Effector CD4-positive, alpha-beta T cell (primary cell): ENCODE measurements at places on chromosomes 1 and 21.

DNA sequence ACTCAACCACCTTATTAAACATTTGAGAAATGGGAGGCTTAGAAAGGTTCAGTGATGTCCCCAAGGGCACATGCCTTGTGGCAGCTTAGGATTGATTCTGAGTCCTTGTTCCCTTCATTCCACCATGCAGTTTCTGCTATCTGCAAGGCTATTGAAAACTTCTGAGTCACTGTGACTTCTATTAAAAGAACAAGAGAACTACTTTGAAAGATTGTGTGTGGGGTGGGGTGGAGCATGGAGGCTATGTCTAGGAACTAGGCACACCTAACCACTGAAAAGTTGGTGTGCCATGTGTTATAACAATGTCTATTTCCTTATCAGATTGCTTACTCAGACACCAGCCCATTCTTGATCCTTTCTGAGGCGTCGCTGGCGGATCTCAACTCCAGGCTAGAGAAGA, 10.8 kb downstream of the MTARC1 start:
- no peak for DNase-seq

DNA sequence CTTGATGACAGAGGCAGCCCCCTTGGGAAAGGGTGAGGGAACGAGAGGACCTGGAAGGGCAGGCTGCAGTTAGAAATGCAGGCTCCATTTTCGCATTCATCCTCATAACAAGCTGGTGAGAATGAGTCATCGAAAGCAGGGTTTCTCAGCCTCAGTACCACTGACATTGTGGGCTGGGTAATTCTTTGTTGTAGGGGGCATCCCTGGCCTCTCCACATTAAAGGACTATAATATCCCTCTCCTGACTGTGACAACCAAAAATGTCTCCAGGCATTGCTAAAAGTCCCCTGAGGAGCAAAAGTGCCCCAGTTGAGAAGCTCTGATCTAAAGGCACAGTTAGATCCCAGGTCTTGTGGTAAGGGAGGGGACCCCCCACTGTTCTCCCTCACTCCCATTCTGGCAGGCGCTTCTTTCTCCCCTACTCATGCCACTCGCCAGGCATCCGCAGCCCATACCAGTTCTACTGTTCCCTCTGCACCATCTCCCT, 20.4 kb downstream of the KCNN3 start:
- no peak for DNase-seq

DNA sequence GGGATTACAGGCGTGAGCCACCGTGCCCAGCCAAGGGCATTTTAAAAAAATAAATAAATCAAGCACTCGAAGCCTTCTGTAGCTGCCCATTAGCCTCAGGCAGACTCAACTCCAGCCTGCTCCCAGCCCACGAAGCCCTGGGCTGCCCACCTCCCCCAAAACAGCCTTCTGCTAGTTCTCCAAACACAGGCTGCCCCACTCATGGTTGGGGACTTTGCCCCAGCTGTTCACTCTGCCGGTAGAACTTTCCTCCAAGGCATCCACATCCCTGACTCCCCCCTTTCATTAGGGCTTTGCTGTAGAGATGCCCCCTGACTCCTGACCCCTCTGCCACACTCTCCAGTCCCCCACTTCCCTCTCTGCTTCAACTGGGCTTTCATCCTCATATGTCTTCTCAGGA, 29.7 kb upstream of the LAPTM5 start:
- DNase-seq, result no peak

- DNase-seq, result no peak
Measured at GRCh38 chr1:110425612-110426152, 18.2 kb upstream of the LAMTOR5 start.

DNA sequence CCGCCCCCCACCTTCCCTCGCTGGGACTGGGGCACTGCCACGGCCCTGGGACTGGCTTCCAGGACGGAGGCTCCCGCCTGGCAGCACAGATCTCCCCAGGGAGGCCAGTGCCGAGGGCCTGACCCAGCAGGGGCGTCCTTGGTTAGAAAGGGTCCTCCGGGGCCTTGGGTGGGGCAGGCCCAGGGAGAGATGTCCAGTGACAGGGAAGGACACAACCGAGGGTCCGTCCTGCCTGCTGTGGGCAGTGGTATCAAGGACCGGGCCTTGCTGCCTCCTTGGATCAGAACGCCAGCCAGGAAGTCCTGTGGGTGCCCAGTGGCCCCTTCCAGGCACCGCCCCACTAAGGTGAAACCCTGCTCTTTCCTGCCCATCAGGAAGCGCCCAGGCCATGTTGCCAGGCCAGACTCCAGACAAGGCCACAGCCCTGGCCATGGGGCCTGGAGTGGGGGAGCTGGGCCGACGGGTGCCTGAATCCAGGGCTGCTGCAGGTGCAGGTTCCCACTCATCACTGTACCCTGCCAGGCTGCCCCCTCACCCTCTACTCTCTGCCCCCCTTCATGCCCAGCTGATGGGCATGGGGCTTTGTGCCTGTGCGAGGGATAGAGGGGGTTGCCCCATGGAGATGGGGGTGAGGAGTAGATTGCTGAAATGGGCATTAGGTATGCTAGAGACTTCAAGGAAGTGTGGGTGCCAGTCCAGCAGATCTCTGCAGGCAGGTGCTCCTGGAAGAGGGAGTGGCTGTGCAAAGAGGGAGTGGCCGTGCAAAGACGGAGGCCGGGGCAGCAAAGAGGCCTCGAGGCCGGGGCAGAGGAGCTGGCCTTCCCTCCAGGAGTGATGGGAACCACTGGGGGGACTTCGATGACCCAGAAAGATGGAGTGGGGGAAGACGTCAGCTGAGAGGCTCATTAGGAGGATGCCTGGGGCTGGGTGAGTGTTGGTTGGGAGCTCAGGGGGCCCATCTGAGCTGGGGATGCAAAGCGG, 2.2 kb upstream of the PRKCZ start:
- DNase-seq, result no peak

DNA sequence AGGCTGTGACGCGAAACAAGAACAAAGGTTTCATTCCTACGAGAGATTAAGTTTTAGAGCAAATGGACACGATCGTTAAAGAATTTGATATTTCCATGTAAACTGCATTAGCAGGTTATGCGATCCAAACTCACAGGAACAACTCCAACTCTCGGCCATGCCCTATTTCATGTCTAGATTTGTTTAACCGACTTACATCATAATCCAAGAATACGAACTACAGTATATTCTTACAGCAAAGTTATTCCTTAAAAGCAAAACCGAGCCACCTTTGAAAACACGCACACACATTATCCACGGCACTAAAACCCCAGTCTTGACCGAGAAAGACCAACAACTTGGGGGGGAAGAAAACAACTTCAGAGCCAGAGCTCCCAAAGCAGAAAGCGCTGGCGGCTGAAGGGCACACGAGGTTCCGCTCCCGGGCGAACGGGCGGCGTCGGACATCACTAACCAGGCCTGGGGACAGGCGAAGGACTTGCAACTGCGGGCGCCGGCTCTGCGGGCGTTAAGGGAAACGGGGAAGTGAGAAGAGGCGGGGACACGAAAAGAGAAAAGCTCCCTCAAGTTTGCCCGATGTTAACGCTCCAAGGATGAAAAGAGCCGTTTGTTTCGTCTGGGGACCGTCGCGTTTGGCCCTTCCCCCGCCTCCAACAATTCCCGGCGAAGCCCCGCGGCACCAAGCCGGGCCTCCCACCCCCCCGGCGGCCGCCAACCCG, 690 bp downstream of the B3GALNT2 start:
- DNase-seq, result no peak

GRCh38 chr1:237282208-237282783, 240.3 kb downstream of the RYR2 start:
- DNase-seq, result no peak

GRCh38 chr1:70411360-70411844, 334 bp downstream of the CTH start:
- no peak for DNase-seq

- DNase-seq, result no peak
Measured at GRCh38 chr1:60911966-60912697, 170.2 kb upstream of the NFIA start.

DNA sequence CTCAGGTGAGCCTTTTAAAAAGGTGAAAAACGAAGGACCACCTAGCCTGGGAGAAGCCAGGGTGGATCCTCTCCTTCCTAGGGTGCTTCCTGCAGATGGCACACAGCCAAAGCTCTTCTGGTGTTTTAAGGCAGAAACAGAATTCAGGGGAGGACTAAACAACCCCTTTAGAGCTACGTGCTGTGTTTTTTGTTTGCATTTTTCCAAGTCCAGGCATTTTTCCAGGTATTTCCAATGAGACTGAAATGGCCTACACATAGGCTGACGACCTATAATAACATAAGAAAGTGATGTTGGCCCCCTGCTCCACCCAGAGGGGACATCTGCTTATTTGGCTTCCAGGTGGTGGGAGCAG, 83.8 kb downstream of the CAPZB start:
- DNase-seq, result no peak

DNA sequence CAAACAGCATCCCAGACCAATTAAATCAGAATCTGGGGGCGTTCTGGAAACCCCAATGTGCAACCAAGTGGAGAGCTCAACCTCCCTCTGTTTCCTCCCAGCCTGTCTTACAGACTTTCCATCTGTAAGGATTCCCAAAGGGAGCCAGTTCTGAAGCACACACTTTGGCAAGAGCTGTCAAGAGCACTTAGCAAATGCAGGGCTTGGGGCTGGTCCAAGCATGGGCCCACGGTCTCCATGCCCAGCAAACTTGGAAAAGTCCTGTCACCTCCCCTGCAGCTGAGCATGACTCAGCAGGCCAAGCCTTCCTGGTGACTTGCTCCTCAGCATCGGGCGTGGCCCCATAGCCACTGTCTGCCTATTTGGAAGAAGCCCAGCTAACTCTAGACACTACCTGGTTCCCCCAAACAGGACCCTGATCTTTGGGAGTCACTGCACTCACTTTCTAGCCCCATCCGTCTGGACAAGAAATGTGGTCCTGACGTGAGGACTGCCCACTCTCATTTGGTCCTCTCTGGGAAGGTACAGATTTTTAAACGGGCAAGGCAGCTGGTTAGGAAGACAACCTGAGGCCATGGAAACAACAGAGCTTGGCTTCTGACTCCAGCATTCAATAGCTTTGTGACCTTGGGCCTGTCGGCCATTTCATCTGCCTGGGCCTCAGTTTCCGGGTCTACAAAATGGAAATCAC, 16.9 kb downstream of the SLC2A1 start:
- DNase-seq, result no peak

GRCh38 chr1:151692226-151692625, 24.4 kb downstream of the CELF3 start:
- DNase-seq, result no peak

GRCh38 chr1:47161298-47162040, 24.2 kb downstream of the CYP4A22 start:
- no peak for DNase-seq

DNA sequence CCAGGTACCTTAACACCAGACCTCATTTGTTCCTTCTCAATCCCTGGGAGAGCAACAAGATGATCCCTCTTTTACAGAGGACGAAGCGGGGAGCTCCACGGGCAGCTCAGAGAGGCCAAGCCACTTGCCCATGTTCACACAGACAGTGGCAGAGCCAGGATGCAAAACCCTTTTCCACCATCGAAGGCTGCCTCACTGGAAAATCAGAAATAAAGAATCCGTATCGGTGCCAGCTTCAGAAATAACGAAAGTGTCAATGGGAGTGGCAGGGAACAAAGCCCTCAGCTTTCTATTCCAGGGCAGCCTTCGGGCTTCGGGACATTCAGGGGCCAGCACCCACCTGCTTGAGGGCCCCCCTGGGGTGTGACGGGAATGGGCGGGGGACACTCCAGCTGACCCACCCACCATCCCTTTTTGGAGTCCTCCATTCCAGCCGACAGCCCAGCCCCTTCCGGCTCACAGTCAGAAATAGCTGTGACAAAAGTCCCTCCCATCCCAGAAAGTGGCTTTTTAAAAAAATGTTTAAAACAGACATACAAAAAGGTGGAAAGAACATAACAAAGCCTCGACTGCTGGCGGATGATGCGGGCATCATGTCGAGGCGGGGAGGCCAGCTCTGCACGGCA, 6.0 kb downstream of the IFFO2 start:
- no peak for DNase-seq

- DNase-seq, result no peak
Measured at GRCh38 chr1:9265968-9266367, 26.7 kb upstream of the SPSB1 start.

- no peak for DNase-seq
Measured at GRCh38 chr1:228314315-228314657, 92.3 kb downstream of the TRIM11 start.

- DNase-seq, result no peak
Measured at GRCh38 chr1:42290130-42290529, 44.9 kb downstream of the FOXJ3 start.

- DNase-seq, result no peak
Measured at GRCh38 chr1:119391749-119392148, 23.2 kb downstream of the HAO2 start.

DNA sequence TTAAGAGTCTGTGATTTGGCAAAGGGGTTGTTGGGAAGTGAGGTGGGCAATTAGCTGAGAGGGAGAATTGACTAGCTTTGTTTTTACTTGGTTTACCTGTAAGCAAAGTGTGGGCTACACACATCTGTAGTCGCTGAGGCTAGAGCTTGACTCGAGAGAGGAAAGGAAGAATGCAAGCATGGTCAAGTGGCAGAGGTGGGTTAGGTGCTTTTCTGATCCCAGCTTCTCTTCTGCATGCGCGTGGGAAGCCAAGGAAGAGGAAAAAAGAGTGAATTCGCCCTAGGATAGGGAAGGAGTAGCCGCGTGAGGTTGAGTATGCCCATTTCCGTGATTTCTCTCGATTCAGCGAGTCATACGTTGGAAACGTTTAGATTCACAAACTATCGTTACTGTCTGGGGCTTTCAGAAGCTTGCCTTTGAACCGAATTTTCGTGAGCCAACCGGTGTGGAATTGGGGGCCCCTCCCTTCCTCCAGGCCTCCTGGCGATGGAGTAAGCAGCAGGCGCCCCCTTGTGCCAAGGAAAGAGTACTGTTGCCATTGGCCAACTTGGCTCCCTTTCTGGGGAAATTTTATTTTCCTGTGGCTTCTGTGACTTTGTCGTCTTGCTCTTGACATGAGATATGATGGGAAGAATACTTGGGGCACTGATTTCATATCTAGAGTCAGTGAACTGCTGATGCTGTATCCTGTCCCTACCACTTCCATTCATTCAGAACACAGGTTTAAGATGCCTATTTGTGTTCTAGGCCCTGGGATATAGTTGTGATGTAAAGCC, 1.3 kb downstream of the PIGV start:
- DNase-seq, result peak; percentile 87

DNA sequence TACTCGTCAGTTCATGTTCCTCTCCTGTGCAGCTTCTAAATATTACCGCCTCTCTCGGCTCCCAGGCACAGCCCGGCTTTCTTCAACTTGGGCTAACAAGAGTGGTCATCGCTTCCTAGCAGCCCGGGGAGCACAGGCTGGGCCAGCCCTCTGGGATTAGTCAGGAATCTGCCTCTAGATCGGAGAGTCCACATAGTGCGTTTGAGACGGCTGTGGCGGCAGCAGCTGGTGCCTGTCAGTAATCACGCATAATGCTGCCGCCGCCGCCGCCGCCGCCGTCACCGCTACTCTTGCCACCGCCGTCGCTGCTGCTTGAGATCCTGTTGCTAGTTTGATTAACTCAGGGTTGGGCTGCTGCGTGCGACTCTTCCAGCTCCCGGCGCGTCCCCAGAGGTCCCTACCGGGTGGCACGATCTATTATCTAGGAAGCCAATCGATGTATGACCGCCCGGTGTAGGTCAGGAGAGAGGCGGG, at the start of gene RXRG:
Gene RXRG, minus strand, starts transcription at position 230 of the 474 bp plus-strand sequence. CDS start 233 bp downstream, outside the sequence.
- no peak for DNase-seq
